ENCODE measurements at places on chromosomes 5 and 9.
A peak's percentile ranks its signal among the peaks of the same experiment; 100 is the strongest.

DNA sequence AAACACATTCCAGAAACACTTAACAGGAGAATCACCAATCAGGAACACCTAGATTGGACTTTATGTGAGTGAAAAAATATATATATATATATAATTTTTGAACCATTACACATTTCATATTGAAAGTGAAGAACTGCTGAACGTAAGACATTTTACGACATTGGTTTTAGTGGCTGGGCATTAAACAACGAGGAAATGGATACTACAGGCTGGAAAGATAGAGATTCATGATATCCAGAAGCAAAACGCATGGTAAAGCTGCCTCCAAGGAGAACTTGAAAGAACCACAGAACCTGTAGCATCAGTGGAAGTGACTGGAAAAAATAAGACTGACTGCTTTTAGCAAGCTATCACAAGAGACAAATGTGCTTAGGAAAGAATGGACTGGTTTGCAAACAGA is 13.2 kb upstream of the NDUFS4 start:
- DNase-seq = no peak

GRCh38 chr9:96489482-96489979 is 39.6 kb downstream of the HABP4 start:
- no peak for DNase-seq

- no peak for DNase-seq
Measured at GRCh38 chr9:84597131-84597530, 72.4 kb upstream of the NTRK2 start.

- DNase-seq = no peak
Measured at GRCh38 chr5:35762368-35762767, 94.3 kb upstream of the IL7R start.

DNA sequence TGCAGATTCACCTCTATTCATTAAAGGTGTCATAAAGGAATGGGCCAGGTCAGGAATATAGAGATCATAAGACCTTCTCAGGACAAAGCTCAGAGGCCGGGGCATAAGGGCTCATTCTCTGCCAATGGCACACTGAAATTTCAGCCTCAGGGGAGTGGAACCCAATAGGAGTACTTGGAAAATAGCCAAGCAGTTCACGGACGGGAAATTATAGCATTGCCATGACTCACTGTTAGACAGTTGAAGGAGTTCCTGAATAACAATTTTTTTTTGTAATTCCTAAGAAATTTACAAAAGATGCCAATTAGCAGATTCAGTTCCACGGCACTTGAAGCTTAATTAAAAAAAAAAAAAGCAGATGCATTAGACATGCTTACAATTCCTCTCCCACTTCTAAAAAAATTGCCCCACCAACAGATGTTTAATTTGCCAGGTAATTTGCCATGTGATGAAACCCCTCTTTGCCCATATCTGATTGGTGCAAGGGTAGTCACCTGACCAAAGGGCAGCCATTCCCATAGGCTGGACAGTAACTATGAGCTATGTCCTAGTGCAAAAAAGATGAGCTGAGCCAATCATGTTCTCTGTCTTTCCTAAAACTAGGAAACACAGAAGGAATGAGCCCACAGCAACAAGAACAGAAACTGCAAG is 58.6 kb downstream of the PTCD2 start:
- DNase-seq = no peak

- no peak for DNase-seq
Measured at GRCh38 chr5:132176987-132177386, 50.7 kb downstream of the P4HA2 start.

DNA sequence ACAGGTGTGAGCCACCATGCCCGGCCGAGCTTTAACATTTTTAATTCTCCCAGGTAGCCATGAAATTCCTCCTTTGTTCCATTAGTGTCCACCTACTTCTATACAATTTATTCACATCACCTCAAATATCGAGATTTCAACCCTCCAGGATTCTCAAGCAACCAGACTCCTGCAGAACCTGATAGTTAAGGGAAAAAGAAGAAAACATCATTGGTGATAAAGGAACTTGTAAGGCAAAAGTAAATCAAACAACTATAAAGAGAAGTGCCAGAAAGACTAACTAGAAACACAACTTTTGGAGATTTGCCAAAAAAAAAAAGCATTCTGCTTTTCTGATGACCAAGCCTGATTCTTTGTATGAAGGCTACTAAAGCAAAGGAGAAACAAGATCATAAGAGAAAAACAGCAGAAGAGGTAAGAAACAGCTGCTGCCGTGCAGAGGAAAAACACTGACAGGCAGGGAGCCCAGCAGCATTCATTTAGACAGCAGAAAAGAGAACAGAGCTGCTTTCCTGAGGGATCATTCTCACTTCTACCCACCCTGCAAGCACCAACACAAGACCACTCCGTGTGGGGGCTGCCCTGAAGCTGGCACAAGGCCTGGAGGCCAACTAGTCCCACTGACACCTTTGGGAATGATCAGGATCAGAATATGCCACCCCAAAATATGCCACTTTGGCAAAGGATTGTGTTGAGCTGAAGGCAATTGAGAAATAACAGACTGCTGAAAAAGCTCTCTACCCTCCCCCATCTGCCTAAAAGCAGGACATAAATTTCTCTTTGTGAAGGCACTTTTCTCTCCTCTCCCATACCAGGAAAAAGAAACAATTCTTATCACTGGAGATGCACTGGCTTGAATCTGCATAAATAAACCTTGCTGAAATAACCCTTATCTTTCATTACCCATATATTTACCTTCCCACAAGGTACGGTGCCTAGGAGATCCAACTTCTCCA is 75.1 kb downstream of the ALDH7A1 start:
- DNase-seq = no peak

DNA sequence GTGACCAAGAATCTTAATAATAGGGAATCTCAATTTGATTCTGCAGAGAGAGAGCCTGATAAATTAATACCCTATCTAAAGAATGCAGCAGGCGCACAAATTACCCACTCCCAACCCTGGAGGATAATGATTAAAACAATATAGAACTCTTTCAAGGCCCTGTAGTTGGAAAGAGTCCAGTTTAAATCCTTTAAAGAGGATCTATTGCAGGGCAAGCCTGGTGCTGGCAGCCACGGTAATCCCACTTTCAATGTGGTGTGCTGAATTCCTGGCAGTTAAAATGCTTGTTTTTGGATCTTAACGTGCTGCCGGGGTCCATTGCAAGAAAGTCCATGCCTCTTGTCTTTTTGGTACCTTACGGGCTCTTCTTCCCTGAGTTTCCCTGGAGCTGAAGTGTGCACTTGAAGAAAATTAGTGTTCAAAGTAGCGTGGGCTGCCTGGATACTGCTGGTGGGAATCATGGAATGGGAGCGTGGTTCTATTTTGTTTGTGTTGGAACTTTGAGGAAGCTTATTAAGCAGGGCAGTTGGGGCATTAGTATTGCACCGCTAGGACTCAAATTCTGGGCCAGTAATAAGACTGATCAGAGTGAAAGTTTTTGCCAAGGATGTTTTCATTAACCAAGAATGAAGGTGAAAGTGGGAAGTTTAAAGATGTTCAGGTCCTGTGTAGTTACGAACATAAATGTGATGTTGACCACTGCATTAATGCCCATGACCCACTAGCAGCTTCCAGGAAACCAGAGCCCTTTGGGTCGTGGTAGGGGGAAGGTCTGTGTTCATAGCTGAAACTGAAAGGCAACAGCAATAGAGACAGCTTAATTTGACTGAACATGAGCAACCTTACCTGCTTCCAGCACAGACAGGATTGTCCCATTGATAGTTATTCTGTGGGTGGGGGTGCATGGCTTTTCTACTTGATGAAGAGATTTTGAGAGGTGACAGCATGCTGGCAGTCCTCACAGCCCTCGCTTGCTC is 20.8 kb downstream of the MARCHF6 start:
- no peak for DNase-seq

DNA sequence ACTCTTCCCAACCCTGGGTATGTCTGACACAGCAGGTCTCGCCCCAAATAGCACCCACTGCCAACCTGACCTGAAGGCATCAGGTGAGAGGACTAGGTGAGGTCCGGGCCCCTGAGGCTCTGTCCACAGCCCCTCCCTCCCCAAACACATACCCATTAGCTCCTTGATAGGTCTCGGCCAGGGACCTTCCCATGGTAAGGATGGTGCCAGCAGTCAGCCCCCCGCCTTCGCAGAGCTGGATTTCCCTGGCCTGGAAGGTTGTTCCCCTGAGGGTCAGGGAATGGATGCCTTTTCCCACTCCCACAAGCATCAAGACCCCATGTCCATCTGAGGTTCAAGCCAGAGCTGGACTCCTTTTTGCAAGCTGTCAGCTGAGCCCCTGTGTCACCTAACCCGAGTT is 2.7 kb downstream of the ENHO start:
- no peak for DNase-seq

- DNase-seq = no peak
Measured at GRCh38 chr5:200985-201384, 9.7 kb downstream of the LRRC14B start.

GRCh38 chr9:90861826-90862740 is 60.5 kb downstream of the SYK start:
- DNase-seq = no peak

DNA sequence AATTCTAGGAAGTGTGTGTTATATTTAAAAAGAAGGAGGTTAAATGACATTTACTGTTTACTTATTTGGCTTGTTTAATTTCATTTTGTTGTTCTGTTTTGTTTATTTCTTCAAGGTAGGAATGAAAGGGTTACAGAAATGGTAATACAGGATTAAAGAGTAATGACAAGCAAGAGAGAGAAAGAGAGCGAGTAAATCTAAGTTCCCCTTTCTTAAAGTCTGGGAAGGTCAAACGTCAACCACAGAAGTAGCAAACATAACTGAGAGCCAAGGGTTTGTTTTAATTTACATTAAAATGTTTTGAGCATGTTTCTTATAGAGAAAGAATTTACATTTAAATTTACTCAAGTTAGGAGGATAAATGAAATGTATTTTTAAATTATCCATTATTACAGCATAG is 18.7 kb downstream of the HCN1 start:
- DNase-seq = no peak

DNA sequence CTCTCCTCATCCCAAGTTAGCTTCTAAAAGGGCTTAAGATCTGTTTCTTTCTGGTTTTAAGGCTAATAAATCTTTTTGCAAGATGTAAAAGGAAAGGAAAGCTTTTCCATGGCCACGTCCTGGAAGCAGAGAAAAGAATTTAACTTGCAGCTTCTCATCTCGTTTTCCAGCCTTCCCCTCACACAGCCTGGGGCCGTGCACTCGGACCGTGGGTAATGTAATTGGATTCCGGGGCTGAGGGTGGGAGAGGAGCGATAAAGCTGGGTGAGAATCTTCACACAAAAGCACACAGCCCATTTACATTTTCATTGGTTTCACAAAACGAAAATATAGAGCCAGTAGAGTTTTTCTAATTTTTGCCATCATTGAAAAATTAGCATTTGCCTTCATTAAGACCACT is 91.2 kb downstream of the IRX2 start:
- no peak for DNase-seq

DNA sequence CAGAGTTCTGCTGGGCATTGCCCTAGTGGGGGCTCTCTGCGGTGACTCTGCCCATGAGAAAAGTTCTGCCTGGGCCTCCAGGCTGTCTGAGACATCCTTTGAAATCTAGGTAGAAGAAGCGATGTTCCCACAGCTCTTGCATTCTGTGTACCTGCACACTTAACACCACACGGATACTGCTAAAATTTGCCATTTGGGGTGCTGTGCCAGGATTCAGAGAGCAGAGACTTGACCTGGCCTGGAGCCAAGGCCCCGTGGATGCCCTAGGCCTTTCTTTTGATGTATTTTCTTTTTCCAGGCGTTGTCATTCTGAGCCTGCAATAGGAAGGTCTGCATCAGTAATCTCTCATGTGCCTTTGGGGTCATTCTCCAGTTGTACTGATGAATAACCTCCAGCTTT is 89.3 kb upstream of the IL12B start:
- DNase-seq = no peak

- DNase-seq = no peak
Measured at GRCh38 chr5:77638763-77639671, 504 bp upstream of the OTP start.

GRCh38 chr5:36481454-36482120 is 124.8 kb upstream of the SLC1A3 start:
- DNase-seq = no peak

DNA sequence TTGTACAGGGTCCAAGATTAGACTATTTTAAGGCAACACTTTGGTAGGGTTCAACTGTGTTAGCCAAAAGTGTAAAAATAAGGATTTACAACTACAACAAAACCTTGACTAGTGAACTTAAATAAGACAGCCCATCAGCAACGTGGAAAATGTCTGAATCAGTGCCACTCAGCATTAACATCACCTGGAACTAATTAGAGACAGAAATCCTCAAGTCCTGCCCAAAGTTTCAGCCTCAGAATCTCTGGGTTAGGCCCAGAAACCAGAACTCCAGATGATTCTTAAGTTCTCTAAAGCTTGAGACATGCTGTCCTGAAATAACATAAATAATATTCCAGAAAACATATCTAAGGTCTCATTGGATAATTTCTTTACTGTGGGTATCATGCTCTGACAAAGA is 118.6 kb downstream of the SEMA6A start:
- DNase-seq = no peak

GRCh38 chr5:82815871-82816270 is 261.3 kb downstream of the TMEM167A start:
- DNase-seq = no peak

GRCh38 chr9:114850871-114851270 is 45.0 kb upstream of the TNFSF15 start:
- no peak for DNase-seq

- DNase-seq = no peak
Measured at GRCh38 chr9:88938189-88938588, 53.1 kb upstream of the S1PR3 start.

GRCh38 chr5:6551287-6551954 is 81.4 kb downstream of the NSUN2 start:
- DNase-seq = no peak

DNA sequence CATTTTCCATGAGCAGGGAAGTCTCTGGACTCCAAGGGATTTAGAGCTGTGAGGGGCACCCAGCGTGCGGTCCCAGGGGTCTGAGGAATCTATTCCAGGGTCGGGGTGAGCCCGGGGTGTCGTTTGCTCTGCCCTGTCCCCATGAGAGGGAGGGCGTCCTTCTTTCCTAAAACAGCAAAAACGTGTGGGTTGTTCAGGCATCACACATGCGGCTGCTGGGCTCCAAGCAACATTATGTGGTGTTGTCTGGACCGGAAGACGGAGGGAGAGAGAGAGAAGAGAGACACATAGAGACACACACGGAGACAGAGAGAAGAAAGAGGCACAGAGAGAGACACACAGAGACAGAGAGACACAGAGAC is 42.7 kb upstream of the COL5A1 start:
- no peak for DNase-seq

GRCh38 chr5:1634337-1634661 is 110.5 kb upstream of the LPCAT1 start:
- no peak for DNase-seq

- peak; percentile 49 for DNase-seq
Measured at GRCh38 chr5:170338933-170339779, 41.6 kb upstream of the LCP2 start.

GRCh38 chr5:2001300-2001699 is 118.6 kb upstream of the IRX4 start:
- DNase-seq = no peak

Measured in stimulated activated CD4-positive, alpha-beta T cell treated with anti-CD3 and anti-CD28 coated beads, Interleukin-15, amount 100 ng/mL, for 1 hour (primary cell).